LoVo (cell line): ENCODE measurements at places on chromosomes 7 and 10.
A peak's percentile ranks its signal among the peaks of the same experiment; 100 is the strongest.

DNA sequence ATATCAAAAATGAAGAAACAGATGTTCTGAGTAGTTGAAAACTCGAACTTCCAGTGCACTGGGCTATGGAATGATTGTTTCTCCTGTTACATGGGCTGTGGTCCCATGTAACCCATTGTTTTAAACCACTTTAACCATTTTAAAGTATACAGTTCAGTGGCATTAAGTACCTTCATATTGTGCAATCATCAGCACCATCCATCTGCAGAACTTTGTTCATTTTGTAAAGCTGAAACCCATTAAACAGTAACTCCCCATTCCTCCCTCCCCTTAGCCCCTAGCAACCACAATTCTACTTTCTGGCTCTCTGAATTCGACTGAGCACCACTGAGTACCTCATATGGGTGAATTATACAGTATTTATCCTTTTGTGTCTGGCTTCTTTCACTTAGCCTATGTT, 217.4 kb downstream of the LRMDA start:
- no peak for DNase-seq

DNA sequence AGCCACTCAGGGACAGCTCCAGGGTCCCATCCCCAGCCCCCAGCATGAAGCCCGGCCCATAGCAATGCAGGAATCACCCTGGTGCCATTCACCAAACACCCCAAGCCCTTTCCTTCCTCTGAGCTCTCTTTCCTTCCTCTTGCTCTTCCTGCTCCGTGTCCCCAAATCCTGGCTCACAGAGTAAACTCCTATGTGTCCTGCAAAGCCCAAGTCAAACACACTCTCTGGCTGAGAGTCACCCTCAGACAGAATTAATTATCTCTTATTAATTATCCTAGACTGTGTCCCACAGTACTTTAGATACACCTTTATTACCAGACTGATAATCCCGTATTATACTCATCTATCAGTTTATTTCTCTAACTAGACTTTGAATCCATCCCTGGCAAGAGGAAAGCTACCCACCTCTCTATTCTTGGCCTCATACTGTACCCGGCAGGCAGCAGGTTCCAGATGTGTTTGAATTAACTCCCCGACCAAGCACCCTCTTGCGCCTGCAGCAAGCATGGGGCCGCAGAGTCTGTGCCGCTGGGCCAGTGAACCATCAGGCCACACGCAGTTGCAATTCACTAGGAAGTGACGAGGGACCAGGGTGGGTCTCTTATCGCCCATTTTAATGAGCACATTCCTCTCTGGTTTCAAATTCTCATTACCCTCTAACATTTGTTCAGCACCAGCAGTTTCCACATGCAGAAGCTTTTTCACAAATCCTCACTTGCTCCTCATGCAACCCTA, 86.7 kb downstream of the PRKAG2 start:
- DNase-seq: no peak

DNA sequence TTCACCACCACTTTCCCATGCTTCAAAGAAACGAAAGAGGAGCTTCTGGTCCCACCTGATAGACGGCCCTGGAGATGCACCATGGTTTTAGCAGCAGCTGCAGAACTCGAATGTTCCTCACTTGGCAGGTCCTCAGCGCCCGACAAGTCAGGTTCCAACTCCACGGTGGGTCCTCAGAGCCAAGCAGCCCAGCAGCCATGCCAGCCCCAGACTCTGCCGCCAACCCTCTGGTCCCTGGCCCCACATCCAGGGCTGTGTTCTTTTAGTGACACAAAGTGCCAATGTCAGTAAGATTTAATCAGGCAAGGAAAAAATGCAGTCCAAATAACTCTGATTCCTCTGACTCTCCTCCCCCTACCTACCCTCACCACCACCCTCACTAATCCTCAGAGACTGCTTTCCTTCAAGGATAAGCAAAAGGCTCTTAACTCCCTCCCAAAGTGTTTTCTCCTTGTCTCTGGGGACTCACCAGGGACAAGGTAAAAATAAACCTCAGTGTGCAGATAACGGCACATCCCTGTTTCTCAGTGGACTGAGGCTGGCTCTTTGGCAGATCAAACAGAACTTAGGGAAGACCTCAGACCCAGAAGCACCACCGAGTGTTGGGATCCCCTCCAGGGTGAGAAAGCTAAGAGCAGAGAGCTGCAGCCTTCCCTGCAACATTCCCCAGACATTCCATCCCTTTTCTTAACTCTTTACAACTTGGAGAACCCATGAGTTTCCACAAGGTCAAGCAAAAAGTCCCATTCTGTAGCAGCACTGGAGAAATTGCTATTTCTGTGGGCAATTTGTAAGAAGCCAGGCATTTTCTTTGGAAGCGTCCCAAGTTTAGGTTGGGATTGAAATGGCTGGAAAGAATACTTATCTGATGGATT, 358.9 kb downstream of the FRMD4A start:
- no peak for DNase-seq

DNA sequence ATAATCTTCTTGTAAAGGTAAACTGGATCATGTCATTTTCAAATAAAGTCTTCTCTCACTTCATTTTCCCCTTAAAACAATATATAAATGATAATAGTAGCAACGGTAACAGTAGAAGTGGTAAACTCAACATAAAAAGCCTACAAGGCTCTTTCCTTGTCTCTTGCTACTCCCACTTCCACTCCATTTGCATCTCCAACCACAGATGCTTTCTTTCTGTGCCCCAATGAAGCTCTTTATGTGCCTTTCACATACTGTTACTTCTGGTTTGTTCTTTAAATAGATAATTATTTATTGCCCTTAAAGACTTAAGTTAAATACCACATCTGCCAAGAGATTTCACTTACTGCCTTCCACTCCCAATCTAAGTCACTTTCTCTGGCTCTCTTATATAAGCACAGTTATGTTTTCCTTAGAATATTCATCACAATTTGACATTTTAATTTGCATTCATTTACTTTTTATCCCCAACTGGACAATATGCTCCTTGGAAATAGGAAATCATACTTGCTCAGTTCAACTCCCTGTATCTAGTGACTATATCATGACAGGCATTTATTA, 149.9 kb downstream of the CRPPA start:
- no peak for DNase-seq

GRCh38 chr10:75696536-75696935, 265.1 kb downstream of the LRMDA start:
- no peak for DNase-seq

GRCh38 chr7:57204411-57204811, 72.2 kb upstream of the ZNF479 start:
- no peak for DNase-seq

- DNase-seq: no peak
These were observed 502.5 kb upstream of the GHITM start for GRCh38 chr10:83636826-83637225.

- DNase-seq: no peak
These were observed 115.7 kb downstream of the MAD1L1 start for GRCh38 chr7:2116989-2117591.

GRCh38 chr7:102044984-102045673, 227.7 kb downstream of the CUX1 start:
- DNase-seq: no peak

- no peak for DNase-seq
These were observed 296.1 kb upstream of the SEMA3A start for GRCh38 chr7:84490661-84491060.

DNA sequence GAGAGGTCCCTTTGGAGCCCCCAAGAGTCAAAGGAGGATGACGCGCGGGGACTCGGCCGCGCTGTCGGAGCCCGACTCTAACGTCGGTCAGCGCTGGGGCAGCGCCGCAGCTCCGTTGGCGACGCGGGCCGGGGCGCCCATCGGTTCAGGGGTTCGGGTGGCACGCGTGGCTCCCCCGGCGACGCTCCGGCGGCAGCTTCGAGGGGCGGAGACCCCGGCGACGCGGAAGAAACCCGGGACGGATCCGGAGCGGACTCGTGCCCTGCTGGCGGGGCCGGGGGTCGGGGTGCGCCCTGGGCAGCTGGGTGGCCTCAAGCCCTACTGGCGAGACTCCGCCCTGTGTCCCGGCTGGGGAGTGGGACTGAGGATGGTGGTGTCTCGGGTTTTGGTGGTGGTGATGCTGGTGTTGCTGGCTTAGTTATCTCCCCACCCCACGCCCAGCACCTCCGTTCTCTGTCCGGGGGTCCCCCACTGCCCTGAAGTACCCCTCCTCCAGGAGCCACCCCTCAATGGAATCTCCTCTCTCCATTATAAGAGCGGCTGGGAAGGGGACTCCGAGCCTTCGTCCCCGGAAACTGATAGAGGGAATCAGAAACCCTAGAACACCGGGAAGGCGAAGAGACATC, at the start of gene NAT16:
Gene NAT16 (minus strand): TSS at position 164 of the 626 bp plus-strand sequence. CDS start 5,486 bp downstream, outside the sequence.
- no peak for DNase-seq

- DNase-seq: no peak
These were observed at the start of gene C10orf53 for GRCh38 chr10:49679480-49679893. TSS of gene C10orf53 (plus strand) at chr10:49679651. CDS start at chr10:49679698, 47 bp downstream.

GRCh38 chr7:129298268-129298893, 73.6 kb downstream of the AHCYL2 start:
- DNase-seq: peak; percentile 66

GRCh38 chr7:95897557-95898251, 125.3 kb downstream of the DYNC1I1 start:
- no peak for DNase-seq

GRCh38 chr7:69430384-69431021, 167.8 kb upstream of the AUTS2 start:
- DNase-seq: no peak

GRCh38 chr7:3899559-3899991, 598.5 kb downstream of the SDK1 start:
- no peak for DNase-seq

DNA sequence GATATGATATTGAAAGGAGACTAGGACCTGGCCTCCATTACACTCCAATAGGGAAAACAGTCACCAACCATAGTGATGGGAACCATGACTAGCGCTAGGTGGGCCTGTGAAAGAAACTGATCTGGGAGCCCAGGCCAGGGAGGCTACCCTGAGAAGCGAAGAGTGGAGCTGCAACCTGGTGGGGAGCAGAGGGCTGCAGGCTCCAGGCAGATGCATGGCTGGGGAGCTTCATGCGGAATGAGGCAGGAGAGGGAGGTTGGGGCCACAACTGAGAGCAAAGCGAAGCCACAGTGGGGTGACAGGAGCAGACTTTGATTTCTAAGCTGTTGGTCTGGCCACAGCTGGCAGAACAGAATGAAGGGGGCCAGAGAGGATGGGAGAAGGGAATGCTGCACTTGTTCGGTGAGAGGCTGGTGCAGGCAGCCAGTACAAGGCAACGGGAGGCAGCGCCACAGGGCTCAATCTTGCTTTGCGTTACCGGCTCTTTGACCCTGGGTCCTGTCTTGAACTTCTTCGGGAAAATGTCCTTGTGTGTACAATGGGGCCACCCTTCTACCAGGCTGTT, 88.4 kb downstream of the TACC2 start:
- no peak for DNase-seq
